Cardiac fibroblast (primary cell): ENCODE measurements at places on chromosomes 5 and 9.

DNA sequence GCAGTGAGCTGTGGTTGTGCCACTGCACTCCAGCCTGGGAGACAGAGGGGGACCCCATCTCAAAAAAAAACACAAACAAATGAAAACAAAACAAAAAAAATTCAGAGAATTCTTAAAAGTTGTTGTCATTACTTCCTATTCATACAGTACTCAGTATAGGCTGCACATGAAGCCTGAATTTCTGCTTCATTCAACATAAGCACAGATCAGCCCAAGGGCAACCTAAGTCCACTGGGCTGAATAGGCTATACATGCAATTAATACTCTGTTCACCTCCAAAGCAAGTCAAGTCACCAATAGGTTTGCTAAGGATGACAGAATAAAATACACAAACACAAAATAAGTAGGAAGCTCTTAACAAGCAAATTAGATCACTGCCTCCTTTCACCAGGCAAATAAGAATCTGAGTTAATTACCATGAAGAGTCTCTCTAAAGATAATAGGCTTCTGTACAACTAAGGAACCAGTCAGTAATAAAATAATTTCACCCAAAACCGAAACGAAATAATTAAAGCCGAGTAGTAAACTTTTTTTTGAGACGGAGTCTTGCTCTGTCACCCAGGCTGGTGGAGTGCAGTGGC lies 18.7 kb downstream of the UBTD2 start:
- no peak for DNase-seq

- no peak for DNase-seq
Measured at GRCh38 chr5:179869641-179870402, 11.2 kb upstream of the MRNIP start.

GRCh38 chr5:88881571-88881971 lies 1.4 kb downstream of the MEF2C start:
- DNase-seq: peak; percentile 44

- no peak for DNase-seq
Measured at GRCh38 chr5:95439801-95440493, 48.8 kb downstream of the FAM81B start.

DNA sequence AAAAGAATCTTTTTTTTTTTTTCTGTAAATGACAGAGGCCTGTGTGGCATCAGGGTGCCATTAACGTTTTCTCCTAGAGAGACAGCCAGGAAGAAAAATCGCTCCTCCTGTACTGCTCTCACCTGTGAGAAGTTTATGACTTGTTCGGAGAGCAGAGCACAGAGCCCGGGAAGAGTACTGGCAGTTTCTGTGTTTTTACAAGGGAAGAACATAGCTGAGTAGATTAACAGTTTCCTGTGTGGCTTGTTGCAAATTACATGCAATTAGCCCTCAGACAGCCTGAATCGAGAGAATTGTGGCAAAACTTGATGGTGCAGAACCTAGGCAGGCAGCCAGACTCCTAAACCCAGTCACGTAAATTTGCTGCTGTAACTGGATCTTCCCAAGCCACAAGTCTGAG lies 32.1 kb downstream of the PRKACG start:
- DNase-seq: no peak

GRCh38 chr5:57117596-57117995 lies 56.3 kb upstream of the GPBP1 start:
- DNase-seq: no peak

- DNase-seq: peak; percentile 6
Measured at GRCh38 chr9:37333288-37333687, 89.2 kb upstream of the GRHPR start.

GRCh38 chr5:178458140-178458539 lies 132.1 kb downstream of the COL23A1 start:
- DNase-seq: no peak

- no peak for DNase-seq
Measured at GRCh38 chr5:13249854-13250253, 694.6 kb downstream of the DNAH5 start.

DNA sequence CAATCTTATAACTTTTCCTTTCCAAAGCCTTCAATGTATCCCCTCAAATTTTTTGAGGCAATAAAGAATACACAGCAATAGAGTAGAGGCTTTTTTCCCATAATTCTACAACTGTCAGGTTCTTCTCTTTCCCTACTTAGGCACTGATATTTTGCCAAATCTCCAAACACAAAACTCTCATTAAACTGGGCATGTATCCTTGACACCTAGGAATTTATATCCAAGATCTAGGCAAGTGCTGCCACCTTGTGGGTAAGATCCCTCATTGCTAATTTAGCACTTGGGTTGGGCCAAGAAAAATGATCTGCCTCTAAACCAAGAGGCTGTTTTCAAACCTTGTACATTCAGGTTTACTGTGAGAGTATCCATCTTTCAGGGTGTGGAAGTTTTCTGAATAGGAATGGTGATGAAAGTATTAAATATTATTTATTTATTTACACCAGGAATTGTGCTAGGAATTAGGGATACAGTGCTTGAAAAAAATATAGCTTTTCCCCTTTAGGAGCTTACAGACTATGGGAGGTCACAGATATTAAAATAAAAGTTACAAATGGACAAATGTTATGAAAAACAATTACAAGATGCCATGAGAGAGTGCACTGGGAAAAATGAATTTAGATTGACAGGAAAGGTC lies 17.6 kb downstream of the TSTD2 start:
- DNase-seq: peak; percentile 81

DNA sequence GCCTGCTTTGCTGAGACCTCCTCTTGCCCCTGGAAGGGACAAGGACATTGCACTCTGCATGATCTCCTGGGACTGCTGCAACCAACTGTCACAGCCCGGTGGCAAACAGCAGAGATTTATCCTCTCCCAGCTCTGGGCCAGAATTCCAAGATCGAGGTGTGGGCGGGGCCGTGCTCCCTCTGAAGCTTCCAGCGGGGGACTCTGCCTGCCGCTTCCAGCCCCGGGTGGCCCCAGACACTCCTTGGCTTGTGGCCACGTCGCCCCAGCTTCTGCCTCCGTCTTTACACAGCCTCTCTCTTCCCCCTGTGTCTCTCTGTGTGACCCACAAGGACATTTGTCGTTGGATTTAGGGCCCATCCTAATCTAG lies 67.1 kb downstream of the COL5A1 start:
- no peak for DNase-seq

DNA sequence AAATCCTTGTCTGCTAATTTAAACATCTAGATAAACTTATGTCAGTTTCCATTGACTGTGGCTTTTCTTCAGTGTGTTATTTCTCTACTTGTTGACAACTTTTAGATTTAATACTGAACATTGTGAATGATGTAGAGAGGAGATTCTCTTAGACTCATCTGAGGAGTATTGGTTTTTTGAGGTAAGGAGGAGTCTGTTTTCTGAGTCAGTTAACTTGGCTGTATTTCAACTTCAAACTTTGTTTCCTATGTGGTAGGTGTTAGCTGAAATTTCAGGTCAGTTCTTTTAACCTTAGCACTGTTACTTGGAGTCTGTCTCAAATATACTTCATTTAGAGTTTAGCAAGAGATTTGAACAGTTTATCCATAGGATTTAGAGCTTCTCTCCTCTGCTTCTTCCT lies 67.9 kb downstream of the XRCC4 start:
- DNase-seq: peak; percentile 5

GRCh38 chr9:97311798-97312500 lies 4.5 kb downstream of the CCDC180 start:
- DNase-seq: no peak

GRCh38 chr9:97501177-97501971 lies at the start of gene TMOD1:
Gene TMOD1, plus strand, starts transcription at chr9:97501666. Its CDS starts 22,523 bp downstream, at chr9:97524189.
- peak; percentile 34 for DNase-seq

DNA sequence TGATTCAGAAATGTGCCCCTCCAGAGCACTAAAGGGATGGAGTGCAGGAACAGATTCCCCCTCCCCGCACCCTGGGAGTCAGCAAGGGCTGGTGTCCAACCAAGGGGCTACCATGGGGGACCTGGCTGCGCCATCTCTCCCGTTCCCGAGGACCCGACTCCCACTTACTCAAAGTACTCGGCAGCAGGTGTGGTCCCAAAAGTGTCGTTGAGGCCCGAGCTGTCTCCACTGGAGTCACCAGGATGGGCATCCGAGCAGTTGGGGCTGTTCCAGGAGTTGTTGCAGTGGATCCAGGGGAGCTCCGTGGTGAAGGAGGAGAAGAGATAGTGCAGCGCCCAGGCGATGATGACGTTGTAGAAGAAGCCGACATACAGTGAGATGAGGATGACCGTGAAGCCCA lies 12.9 kb downstream of the SLC6A3 start:
- no peak for DNase-seq

GRCh38 chr9:93089024-93089423 lies 7.0 kb upstream of the CARD19 start:
- no peak for DNase-seq

DNA sequence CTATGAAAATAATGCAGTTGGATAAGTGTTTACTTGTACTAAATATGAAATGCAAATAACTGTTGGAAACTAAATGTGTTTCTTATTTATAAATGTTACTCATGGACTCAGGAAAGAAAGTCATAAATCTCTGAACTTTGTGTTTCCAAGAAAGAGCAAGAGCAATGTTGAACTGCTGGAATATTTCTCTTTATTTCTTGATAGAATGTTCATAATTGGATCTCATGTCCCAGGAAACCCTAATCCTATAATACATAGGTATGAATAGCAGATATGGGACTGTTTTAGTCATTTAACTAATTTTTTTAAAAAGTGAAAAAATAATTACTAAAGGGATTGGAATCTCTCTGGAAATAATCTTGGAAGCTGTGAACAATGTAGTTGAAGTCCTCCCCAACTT lies 245.0 kb upstream of the ACTBL2 start:
- DNase-seq: no peak

DNA sequence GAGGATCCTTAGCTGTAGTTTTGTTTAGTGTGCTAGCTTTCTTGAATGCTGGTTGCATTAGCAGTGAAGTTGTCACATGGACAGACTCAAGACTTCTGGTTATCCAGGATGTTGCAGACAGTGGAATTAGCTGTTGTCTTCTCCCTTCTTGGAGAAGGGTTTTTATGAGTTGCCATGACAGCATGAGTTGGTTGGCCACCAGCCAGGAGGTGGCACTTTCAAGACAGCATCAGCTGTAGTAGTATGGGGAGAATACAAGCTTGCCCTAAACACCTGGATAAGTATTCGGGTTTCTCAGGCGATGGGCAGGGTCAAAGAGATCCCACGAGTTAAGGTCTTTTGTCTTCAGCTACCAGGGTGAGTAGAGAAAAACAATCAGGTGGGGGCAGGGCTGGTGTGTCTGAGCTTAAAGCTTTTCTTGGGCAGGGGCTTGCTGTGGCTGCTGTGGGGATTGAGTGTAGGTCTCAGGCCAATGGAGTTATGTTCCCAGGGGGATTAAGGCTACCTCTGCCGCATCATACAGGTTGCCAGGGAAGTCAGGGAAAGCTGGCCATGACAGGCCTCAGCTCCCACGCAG lies 7.7 kb upstream of the C5orf47 start:
- DNase-seq: peak; percentile 22

- DNase-seq: no peak
Measured at GRCh38 chr5:153598099-153598498, 107.6 kb downstream of the GRIA1 start.

GRCh38 chr9:111037708-111038330 lies 451 bp downstream of the LPAR1 start:
- peak; percentile 28 for DNase-seq
